ENCODE measurements at places on chromosomes 7 and 10.

GRCh38 chr10:12944931-12945330, 56.6 kb downstream of the CCDC3 start:
- no peak for DNase-seq

- DNase-seq, result no peak
Observed at GRCh38 chr10:46014683-46015405, 15.6 kb downstream of the NCOA4 start.

DNA sequence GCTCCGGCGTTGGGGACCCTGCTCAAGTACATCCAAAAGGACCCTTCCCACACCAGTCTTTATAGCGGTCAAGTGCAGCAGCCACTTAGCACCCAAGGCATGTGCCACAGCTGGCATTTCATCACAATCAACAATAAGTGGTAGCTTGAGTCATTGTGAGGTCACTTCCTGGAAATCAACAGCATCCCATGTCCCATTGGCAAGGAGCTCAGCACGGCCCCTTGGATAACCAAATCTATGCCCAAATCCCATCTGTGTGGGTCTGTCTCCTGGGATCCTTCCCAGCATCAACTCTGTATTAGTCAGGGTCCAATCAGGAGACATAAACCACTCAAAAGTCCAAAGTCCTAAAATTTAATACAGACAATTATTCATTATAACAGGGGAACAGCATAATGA, 27.1 kb downstream of the MDH2 start:
- DNase-seq, result no peak

GRCh38 chr7:155141562-155141961, 71.4 kb downstream of the HTR5A start:
- DNase-seq, result no peak

DNA sequence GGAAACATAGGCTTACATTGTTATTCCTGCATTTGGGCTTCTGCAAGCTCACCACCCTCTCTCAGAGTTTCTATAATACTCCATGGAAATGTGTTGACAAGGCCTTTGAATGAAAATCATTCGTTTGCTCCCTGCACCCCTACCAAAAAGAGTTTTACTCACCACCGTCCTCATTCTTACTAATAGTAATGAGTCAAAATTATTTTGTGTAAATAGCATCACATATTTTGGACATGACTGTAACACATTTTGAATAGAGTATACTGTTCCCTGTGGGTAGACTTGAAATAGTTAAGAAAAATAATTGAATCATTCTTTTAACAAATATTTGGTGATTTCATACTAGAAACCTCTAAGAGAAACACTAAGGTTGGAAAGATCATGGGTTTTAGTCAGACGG, 84.6 kb downstream of the AKAP9 start:
- DNase-seq, result peak; percentile 76

- no peak for DNase-seq
Observed at GRCh38 chr7:2654059-2654458, 22.3 kb downstream of the TTYH3 start.

DNA sequence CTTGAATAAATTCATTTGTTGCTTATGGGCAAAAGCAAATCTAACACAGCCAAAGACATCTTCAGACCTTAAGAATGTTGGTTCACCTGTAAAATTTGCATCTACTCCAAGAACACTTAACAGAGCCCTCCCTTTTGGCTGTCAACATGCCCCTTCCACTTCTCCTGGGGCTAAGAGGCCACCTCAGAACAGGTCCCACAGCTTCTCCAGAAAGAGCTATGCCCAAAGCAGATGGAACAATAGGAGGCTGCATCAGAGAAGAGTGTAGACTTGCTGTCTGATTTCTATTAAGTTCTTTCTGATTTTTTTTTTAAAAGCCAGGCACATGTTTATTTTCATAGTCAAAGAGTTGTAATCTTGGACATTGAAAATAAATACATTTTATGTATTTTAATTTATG, 26.1 kb upstream of the TRIL start:
- no peak for DNase-seq

GRCh38 chr7:149725916-149726315, 47.5 kb downstream of the ZNF467 start:
- DNase-seq, result no peak

- no peak for DNase-seq
Observed at GRCh38 chr7:137846549-137846826, 286 bp downstream of the DGKI start.

- no peak for DNase-seq
Observed at GRCh38 chr7:140889645-140890044, 35.1 kb downstream of the BRAF start.

DNA sequence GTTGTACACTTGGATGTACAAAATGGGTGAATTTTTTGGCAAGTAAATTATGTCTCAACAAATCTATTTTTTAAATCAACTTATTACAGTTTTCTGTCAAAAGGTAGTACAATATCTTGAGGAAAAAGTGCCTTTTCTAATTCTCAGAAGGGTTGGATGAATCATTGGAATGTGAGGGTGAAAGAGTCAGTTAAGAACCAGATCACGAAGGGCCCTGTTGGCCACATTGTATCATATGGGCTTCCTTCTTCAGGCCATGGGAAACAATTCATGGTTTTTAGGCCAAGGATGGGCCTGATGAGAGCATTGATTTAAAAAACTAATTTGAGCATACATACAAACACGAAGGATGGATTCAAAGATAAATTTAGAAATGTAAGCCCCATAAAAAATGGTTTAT, 503.7 kb downstream of the TNS3 start:
- peak; percentile 30 for DNase-seq

- no peak for DNase-seq
Observed at GRCh38 chr10:101650863-101651262, 44.1 kb downstream of the FBXW4 start.

DNA sequence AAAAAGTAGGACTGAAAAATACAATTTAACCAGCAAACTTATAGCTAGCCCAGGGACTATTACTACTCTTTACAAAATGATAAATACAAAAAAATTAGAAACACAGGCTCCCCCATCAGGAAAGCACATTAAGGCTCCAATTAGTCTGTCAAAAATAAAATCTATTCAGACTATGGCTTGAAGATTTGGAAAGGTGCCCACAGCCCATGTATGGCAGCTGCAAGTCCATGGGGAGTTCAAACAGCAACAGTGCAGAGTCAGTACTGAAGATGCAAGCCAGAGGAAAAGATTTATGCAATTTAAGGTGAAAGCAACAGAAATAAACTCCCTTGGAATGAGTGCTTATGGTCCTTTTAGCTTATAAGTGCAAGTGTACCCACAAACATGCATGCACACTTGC, 29.7 kb downstream of the IMMP2L start:
- peak; percentile 52 for DNase-seq

DNA sequence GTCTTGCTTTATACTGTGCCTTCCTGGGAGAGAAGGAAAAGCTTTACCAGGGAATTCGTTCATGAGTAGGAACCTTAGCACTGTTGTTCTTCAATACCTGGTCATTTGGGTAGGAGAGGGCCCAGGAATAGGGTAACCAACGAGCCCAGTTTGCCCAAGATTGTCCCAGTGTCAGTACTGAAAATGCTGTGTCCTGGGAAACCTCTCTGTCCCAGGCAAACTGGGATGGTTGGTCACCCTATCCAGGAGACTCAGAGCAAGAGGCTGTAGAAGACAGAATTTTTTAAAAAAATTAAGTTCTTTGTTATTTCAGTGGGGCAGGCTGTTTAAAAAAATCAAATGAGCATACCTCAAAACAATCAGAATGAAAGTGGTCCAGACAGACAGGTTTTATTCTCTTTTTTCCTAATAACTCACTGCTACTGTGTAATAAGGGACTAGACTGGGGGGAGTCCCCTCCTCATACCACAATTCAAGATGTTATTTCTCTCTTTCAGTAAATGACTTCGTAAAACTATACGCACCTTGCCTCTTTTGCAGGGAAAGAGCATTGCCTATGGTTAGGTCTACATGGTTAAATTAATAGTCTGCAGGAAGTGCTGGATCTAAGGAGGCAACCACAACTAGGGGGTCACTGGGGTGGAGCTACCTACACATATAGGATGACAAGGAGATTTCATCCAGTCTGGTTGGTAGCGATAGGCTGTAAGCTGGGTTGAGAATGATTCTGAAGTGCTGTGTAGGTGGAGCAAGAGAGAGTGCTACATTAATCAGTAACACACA, 41.1 kb upstream of the FAM133B start:
- DNase-seq, result no peak

- DNase-seq, result no peak
Observed at GRCh38 chr7:158973941-158974785, 117.8 kb downstream of the DYNC2I1 start.

GRCh38 chr7:98864731-98865453, 4.9 kb downstream of the TMEM130 start:
- no peak for DNase-seq

- no peak for DNase-seq
Observed at GRCh38 chr7:107744345-107744750, 406 bp downstream of the CBLL1 start.

DNA sequence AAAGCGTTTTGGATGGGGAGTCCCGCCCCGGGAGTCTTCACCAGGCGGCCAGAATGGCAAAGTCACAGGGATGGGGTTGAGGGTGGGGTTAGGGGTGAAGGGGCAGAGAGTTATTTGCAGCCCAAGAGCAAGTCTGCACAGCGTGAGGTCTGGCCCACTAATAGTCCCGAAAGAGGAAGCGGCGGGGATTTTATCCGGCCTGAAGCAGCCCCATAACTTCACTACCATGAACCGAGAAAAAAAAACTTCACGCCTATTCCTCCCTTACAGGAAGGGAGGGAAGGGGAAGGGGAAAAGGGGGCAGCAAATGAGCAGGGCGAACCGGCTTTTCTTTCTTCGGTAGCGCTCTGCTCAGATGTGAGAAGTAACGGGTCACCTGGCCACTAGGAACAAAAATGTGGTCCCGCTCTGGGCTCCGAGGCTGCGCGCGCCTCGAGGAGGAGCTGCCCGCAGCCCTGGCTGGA, 712 bp downstream of the ITPRIP start:
- no peak for DNase-seq

GRCh38 chr7:159103382-159104187, 41.1 kb downstream of the VIPR2 start:
- DNase-seq, result no peak

- DNase-seq, result peak; percentile 82
Observed at GRCh38 chr10:116113721-116114501, 159.1 kb downstream of the GFRA1 start.

DNA sequence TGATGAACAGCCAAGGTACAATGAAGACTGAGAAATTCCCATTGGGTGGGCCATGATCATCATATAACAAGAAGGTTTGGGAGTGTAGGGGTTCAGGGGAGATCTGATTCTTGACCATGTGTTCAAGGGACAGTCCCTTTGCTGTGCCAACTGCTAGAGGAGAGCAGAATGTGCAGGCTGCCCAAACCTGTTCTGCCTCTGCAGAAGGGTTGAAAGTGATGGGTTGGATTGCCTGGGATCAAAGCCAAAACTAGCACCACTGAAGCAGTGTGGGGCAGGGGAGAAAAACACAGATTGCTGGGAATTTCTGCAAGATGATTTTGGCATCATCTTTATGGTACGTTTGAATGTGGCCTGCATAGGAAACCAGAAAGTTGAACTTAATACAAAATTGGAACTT, 303.9 kb downstream of the OTUD1 start:
- DNase-seq, result no peak

GRCh38 chr10:70131560-70131937, 1.1 kb downstream of the AIFM2 start:
- DNase-seq, result no peak

- peak; percentile 43 for DNase-seq
Observed at GRCh38 chr10:66586073-66586472, 339.8 kb upstream of the LRRTM3 start.

GRCh38 chr10:101625821-101626412, 37.8 kb downstream of the DPCD start:
- no peak for DNase-seq

DNA sequence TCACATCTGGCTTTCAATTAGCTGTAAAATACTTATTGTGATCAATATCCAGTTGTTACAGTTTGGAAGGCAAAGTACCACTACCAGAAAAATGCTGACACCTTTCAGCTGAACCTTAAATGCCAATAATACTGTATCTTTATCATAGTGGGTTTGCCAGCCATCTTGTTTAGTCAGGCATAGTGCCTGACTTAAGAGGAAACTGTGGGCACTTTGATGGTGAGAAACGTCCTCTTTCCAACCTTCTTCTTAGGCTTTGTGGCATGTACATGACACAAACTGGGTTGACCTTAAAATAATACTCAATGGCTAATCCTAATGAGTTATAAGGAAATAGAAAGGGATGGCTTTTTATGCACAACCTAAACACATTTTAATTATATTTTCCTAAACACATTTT, 52.3 kb upstream of the PRR15 start:
- DNase-seq, result no peak

DNA sequence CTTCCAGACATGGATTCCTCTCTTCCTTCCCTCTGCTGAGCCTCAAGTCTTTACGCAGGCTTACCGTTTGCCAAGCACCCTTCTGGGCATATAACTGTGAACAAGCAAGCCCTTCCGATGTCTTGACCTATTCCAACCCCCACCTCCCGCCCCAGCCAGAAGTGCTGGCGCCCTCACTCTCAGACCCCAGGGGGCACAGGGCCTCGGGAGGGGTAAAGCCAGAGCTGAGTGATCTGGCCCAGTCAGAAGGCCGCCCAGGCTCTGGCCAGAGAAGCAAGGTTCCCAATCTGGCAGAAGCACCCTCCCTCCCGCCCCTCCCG, 1.2 kb downstream of the PRRT4 start:
- no peak for DNase-seq

GRCh38 chr7:41872966-41873365, 170.1 kb upstream of the INHBA start:
- peak; percentile 55 for DNase-seq

DNA sequence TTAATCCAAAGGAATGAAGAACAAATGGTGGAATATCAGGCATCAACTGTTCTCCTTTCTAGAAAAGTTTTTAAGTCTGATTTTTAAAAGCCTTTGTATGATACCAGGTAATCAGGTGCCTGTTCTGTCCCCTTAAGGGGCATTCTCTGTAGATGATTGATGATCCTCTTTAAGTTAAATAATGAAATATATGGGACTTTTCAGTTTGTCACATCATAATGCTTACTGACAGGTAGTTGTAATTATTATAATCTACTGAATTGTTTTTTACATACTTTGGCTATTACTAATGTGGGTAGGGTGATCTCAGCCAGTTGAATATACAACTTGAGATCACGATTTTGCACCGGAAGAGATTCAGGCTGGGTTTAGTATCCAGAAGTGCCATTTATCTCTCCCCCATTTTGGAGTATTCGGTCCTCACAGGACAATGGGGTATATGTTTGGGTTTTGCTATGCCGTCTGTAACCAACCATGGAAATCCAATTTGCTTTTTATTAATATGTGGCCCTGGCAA, 330.2 kb downstream of the BICC1 start:
- DNase-seq, result no peak

DNA sequence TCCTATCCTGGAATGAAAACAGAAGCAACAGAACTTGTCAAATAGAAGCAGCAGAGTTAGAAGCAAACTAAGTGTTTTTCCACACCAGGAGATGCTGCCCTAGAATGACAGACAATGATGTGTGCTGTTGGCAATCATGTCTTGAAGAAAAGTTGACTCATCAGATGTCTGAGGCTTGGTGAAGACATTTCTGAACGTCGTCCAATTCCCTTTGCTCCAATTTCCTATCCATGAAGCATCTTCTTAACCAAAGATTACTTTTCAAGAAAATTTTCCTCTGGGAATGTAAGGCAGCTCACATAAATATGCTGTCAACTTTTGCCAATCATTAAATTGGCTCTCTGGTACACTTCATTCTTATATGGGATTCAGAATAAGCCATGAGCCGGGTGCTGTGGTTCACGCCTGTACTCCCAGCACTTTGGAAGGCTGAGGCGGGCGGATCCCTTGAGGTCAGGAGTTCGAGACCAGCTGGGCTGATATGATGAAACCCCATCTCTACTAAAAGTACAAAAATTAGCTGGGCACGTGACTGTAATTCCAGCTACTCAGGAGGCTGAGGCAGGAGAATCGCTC, 34.6 kb downstream of the MALSU1 start:
- peak; percentile 98 for DNase-seq
